ENCODE measurements at places on chromosomes 2 and 18.

GRCh38 chr18:22641958-22642357 is 224.2 kb upstream of the CTAGE1 start:
- DNase-seq = no peak

DNA sequence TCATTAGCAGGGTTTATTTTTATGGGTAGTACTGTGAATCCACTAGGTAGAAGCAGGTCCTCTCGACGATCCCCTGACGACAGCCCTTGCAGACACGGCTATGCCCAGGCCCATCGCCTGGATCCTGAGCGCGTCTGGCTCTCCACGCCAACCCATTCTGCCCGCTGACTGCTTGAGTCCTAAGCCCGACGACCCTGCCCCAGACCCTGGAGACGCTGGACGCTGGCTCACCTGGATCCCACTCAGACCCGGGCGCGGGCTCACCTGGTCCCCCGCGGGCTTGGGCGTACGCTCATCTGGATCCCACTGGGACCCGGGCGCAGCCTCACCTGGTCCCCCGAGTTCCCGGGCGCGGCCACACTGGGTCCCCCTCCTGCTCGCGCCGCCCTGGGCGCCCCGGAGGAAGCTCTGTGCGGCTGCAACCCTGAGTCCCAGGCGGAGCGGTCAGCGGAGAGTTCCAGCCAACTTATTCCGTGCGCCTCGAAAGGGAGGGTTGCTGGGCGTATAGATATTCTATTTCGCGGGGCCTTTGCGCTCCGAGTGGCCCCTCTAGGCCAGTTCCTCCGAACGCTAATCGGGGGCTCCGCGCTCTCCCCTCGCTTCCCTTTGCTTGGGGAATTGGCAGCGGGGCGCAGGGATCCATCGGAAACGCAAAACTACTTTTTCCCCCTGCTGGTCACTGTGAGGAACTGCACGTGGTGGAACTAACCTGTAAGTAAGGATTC is 22.4 kb upstream of the RMP24 start:
- DNase-seq = no peak

DNA sequence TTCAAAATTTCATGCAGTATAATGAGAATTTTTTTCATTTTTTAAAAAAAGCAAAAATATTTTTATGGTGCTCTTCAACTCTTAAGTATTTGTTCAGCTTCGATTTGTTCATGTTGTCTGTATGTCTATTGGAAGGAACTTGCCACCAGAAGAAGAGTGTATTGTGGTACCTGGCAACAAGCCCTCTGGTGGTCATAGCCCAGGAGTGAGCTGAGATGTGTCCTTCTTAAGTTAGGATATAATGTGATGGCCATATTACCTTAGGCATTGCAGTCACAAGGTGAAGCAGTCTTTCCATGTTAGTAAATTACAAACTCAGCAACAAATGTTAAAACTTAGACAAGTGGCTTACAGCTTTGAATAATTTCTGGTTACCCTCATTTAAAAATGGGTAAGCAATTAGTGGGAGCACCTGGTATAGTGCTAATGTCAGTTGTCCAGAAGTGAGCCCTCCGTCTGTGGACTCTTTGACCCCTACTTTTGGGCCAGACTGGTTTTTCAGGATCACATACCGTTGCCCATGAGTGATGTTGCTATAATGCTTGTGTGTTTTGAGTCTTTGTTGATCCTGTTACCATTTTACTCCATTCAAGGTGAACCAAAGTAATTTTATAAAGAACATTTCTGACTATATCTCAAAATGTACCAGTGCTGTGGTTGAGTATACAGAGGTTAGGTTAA is 57.4 kb downstream of the MYO1B start:
- DNase-seq = no peak

DNA sequence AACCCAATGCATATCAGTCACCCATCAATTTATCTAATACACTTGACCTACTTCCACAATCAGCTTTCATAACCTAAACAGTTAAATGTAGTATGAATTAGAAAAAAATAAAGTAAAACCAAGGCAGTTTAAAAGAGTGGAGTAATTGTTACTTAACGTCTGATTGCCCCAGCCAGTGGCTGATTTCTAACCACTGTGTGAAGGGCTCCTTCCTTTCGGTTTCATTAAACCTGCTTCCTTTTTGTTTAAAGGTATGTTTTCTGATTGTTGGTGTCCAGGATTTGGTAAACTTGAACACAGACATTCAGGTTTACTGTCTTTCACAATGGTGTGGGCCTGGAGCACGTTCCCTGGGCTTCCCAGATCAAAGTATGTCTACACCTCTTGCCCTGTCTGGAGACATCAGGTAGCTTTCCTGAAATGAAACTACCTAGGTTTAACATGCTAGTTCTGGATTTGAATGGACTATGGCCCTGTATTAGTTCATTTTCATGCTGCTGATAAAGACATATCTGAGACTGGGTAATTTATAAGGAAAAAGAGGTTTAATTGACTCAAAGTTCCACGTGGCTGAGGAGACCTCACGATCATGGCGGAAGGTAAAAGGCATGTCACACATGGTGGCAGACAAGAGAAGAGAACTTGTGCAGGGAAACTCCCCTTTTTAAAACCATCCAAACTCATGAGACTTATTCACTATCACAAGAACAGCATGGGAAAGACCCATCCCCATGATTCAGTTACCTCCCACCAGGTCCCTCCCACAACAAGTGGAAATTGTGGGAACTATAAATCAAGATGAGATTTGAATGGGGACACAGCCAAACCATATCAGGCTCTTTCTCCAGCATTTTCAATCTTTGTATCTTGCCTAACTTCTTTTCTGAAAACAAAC is 605.2 kb upstream of the ID2 start:
- DNase-seq = no peak

GRCh38 chr2:100104718-100105677 is 37.4 kb downstream of the AFF3 start:
- no peak for DNase-seq

DNA sequence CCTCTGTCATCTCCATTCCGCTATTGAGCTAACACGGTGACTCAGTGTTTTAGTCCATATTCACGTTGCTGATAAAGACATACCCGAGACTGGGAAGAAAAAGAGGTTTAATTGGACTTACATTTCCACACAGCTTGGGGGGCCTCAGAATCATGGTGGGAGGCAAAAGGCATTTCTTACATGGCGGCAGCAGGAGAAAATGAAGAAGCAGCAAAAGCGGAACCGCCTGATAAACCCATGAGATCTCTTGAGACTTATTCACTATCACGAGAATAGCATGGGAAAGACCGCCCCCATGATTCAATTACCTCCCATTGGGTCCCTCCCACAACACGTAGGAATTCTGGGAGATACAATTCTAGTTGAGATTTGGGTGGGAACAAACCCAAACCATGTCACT is 22.6 kb upstream of the CXXC1 start:
- DNase-seq = no peak

DNA sequence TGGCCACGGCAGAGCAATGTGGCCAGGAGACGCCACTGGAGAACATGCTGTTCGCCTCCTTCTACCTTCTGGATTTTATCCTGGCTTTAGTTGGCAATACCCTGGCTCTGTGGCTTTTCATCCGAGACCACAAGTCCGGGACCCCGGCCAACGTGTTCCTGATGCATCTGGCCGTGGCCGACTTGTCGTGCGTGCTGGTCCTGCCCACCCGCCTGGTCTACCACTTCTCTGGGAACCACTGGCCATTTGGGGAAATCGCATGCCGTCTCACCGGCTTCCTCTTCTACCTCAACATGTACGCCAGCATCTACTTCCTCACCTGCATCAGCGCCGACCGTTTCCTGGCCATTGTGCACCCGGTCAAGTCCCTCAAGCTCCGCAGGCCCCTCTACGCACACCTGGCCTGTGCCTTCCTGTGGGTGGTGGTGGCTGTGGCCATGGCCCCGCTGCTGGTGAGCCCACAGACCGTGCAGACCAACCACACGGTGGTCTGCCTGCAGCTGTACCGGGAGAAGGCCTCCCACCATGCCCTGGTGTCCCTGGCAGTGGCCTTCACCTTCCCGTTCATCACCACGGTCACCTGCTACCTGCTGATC is 4.9 kb downstream of the GPR17 start:
- no peak for DNase-seq

DNA sequence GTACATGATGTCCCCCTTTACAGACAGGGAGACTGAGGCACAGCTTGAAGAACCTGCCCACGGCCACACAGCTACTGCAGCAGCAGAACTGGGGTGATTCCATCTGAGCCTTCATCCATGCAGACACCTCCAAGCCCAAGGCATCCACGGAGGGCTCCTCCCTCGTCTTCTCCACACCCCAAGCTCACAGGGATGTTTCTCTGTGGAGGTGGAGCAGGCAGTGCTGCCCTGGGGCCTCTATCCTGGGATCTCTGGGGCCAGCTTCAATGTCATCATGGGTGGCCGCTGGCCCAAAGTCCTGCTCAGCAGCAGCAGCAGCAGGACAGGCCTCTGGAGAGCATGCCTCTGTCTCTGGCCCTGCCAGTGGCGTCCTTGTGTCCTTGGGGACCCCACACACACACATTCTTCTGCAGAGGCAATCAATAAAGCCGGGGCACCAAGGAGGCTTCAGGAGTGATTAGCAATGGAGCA is 31.2 kb downstream of the ADI1 start:
- DNase-seq = no peak

- DNase-seq = no peak
Measured at GRCh38 chr2:68330691-68331090, 10.9 kb upstream of the CNRIP1 start.

Measured in RWPE2 (cell line).